ENCODE measurements at places on chromosomes 4 and X.

GRCh38 chrX:23341452-23341851 is 6.8 kb downstream of the PTCHD1 start:
- peak; percentile 94 for DNase-seq

GRCh38 chr4:98143001-98143899 is at the start of gene STPG2:
Gene STPG2, minus strand, starts transcription at chr4:98143476.
- peak; percentile 96 for DNase-seq

GRCh38 chr4:109977854-109978501 is 65.3 kb downstream of the EGF start:
- no peak for DNase-seq

- no peak for DNase-seq
These were observed 150.5 kb upstream of the SPRY1 start for GRCh38 chr4:123246085-123246484.

- DNase-seq, result no peak
These were observed 17.6 kb upstream of the LCORL start for GRCh38 chr4:18039113-18039512.

- DNase-seq, result no peak
These were observed 60.5 kb upstream of the ADGRG2 start for GRCh38 chrX:19182785-19183184.

DNA sequence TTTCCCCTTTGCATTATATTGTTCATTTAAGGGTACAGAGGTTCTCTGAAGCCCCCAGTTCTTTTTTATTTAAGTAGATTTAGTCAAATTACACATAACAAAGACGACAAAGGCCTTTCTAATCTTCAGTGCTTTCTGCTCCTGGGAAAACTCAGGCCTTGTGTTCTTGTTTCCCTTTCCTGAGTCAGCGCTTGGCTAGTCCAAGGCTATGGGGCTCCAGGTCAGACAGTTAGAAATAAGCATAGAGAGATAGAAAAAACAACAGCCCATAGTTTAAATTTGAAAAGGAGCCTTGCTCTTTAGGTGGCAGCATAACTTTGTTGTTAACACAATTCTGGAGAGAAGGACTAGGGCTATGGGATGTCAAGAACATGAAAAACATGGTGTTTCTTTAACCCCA is 97.3 kb downstream of the PPP1R2C start:
- no peak for DNase-seq

DNA sequence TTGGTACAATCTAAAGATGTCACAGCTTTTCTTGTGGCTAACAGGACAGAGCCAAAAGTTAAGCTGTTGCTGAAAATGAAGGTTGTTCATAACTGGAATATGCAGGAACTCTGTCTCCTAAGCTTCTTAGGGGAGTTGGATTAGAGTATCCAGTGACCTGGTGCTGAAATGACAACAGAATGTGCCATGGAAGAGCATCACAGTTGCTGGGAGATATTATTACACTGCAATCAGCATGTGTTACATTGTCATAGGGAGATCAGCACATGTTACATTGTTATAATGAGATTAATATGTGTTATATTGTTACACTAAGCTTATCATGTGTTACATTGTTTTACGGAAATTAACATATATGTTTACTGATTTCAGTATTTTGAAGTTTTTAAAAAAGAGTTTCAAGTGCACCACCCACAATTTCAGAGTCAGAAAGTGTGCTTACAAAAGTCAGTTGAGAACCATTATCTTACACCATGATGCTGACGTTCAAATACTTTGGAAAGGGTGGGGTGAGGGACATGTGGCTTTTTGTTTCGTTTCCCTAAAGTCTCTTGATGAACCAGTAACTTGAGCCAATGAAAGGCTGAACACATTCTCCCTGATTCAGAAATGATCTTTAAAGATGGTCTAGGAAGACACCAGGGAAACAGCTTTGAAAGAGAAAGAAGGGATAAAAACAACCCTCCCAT is 113.4 kb downstream of the DRD5 start:
- no peak for DNase-seq

GRCh38 chr4:20418861-20419451 is 167.3 kb downstream of the SLIT2 start:
- DNase-seq, result no peak

DNA sequence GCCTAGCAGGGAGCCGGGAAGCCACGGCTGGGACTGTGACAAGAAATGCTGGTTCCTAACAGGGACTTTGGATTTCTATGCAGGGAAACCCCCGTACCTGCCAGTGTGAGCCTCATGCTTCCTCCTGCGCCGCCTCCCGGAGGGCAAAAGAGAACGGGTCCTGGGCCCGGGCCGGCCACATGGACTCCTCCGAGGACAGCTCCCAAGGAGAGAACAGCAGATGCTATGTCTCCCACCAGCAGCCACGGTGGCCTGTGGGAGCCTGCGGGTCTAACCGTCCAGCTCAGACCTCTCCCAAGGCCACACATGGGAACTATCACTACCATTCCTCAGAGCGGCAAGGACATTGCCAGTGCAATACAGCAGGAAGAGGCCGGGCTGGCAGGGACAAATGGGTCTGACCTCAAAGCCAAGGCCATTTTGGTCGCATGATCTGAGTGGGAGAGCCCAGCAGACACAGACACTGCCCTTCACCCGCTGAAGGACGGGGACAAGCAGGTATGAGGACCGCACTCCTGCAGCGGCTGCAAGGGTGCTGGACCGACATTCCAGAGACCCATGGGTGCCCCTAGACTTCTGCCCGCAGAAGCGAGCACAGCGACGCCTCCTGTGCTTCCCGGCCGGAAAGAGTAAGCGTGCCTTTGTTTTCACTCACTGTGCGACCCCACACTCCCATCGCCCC is 4.5 kb upstream of the C4orf50 start:
- DNase-seq, result no peak

GRCh38 chr4:7774301-7775294 is 165.1 kb downstream of the AFAP1 start:
- no peak for DNase-seq

DNA sequence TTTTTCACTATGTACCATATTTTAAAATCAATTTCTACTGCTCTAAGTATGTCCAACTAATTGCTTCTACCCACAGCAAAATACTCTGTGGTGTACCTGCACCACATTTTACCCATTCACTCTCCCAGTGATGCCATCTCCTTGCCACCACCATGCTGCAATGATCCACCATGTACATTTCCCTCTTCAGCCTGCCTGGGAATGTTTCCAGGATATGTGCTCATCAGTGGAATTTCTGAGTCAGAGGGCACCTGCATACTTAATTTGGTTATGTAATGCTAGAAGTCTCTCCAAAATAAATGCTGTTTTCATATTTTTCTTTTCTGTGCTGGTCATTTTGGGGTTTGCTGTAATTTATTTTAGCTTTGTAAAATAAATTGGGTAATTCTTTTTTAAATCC is 33.2 kb upstream of the OCIAD2 start:
- DNase-seq, result no peak

DNA sequence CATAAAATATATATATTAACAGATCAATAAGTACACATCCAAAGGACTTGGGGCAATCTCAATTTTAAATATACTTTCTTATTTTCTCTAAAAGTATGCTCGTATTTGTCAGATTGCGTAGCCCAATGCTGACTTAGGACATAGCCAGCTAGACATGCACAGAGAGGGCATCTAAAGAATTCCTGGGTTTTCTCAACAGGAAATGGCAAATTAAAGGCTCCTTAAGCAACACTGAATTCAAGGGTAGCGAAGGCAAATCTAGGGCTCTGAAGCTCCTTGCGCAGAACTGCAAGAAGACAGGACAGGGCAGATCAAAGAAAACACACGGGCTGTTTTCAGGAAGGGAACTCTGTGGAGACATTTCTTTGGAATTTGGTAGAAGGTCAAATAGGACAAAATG is 94.6 kb upstream of the FTHL17 start:
- DNase-seq, result no peak

DNA sequence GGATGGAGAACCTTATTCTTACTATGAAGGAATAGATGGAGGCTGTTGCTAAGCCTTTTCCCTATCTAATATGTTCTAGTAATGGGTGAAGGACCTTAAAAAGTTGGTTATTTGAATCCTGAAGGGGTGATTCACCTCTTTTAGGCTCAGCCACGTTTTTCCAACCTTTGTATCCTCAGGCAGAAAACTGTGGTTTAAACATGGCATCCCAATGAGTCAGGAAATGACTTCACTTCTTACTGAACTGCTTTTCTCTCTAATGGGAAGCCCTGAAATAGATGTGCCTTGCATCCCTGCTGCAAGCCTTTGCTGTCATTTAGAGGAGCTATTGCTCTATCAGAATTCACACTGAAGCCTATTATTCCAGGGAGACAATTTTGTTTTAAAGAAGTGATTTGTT is 191.0 kb upstream of the ARX start:
- peak; percentile 75 for DNase-seq

GRCh38 chr4:4599481-4600275 is 57.8 kb upstream of the STX18 start:
- DNase-seq, result no peak

- DNase-seq, result no peak
These were observed 142.5 kb upstream of the MAB21L2 start for GRCh38 chr4:150439451-150439933.
